ENCODE measurements at places on chromosomes 11 and 22.

DNA sequence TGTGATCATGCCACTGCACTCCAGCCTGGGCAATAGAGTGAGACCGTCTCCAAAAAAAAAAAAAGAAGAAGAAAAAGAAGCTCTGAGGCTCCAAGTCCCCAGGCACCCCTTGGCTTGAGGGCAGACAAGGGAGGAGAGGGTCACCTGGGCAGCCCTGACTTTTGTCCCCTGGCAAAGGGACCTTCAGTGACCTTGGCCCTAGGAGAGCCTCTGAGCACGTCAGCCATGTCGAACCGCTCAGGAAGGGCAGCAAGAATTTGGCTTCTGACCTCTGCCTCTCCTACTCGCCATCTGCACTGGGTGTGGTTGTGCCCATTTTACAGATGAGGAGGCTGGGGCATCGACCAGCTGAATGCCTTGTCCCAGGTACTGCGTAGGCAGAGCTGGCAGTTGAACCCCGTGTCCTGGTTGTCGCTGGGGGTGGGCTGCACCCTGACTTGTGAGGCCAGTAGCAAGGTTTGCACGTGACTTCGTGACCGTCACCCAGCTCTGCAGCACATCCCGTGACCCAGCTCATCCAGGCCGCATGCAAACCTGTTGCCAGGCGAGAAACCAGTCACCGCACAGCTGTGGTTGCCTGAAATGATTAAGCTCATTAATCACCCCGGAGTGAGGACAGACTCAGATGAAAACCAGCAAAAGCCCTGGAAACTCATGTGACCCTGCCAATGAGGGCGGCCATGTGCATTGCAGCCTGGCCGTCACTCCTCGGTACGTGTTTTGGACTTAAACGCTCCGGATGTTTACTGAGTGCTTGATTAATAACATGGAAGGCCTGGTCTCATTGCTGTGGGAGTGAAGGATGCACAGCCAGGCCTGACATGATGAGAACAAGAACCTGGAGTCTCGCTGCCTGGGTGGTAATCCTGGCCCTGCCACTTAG is 47.7 kb upstream of the PPP6R3 start:
- no peak for DNase-seq

- DNase-seq = no peak
These were observed 27.9 kb upstream of the SLC36A4 start for GRCh38 chr11:93225662-93226061.

GRCh38 chr22:44850946-44851345 is 98.6 kb downstream of the ARHGAP8 start:
- DNase-seq = no peak

DNA sequence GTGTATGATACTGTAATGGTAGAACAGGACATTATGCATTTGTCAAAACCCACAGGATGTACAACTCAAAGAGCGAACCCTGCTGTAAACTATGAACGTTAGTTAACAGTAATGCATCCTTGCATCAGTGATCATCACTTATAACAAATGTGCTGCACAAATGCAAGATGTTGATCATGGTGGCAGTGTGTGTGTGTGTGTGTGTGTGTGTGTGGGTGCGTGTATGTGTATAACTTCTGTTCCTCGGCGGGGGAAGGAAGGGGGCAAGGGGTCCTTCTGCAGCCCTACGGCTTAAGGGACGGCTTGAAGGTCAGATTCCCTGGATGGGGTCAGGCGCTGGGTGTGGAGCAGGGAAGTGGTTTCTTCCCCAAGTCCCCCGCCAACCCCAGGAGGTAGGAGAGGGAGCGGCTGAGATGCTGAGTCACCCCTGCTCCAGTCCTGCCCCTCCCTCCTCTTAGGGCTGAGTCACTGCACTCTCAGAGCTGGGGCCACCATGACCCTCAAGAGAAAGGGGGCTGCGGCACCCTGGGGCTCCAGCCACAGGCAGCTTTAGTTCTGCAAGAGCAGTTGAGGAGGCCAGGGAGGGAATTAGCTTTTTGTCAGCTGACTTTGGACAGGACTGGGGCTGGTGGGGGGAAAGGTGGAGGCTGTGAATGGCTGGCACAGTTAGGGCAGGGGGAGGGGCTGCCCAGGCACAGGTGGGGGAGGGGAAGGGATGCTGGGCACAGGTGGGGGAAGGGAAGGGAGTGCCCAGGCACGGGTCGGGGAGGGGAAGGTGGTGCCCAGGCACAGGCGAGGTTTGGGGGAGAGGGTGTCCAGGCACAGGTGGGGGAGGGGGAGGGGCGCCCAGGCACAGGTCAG is 8.8 kb upstream of the CTSD start:
- DNase-seq = peak; percentile 89

GRCh38 chr11:66720223-66720898 is 8.7 kb downstream of the SPTBN2 start:
- DNase-seq = no peak

GRCh38 chr11:112542479-112542878 is 281.8 kb upstream of the PLET1 start:
- no peak for DNase-seq

DNA sequence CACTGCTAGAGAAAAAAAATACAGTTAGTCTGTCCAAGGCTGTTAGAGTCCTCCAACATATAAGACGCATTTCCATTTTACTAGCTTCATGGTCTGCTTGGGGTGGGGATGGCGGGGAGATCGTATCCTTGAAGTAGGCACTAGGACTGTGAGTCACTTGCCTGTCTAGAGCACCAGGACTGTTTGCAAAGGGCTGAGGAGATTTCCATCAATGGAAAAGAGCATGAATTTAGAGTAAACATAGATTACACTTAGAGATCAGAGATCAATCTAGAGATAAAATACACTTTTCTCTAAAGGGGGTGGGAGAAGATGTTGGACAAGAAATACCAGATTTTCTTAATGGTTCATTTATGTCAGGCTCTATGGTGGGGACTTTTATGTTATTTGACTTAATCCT is 1.7 kb upstream of the MS4A7 start:
- DNase-seq = no peak

GRCh38 chr11:117613521-117613920 is 183.5 kb downstream of the DSCAML1 start:
- no peak for DNase-seq

GRCh38 chr11:16280256-16280682 is 76.1 kb downstream of the SOX6 start:
- DNase-seq = no peak

GRCh38 chr11:126654886-126655806 is 299.7 kb downstream of the ST3GAL4 start:
- no peak for DNase-seq

- no peak for DNase-seq
These were observed 97.0 kb downstream of the SYT9 start for GRCh38 chr11:7348432-7349304.

- no peak for DNase-seq
These were observed 5.8 kb downstream of the RAB38 start for GRCh38 chr11:88169471-88169870.

GRCh38 chr11:113681711-113682413 is 24.2 kb downstream of the TMPRSS5 start:
- no peak for DNase-seq

- DNase-seq = no peak
These were observed 6.6 kb downstream of the TRIM22 start for GRCh38 chr11:5696210-5696609.
